NCI-H2029 (cell line): ENCODE measurements at places on chromosomes 13 and 19.
A peak's percentile ranks its signal among the peaks of the same experiment; 100 is the strongest.

GRCh38 chr19:35955881-35956634 lies 19.9 kb downstream of the LRFN3 start:
- no peak for DNase-seq

- DNase-seq: peak; percentile 61
These were observed 4.5 kb downstream of the FGF9 start for GRCh38 chr13:21675095-21675991.

GRCh38 chr13:63433546-63434150 lies 2018.0 kb upstream of the PCDH20 start:
- no peak for DNase-seq

DNA sequence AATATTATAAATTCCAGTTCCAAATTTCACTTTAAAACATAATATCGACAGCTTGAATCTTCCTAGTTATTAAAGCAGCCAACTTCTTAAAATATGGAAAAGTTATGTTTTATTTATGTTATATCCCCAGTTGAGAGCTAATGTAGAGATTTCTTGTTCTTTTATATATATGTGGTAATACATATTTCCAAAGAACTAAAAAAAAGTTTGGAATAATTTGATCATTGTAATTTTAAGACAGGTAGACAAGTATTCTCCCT lies 781 bp upstream of the TBC1D4 start:
- DNase-seq: no peak

- no peak for DNase-seq
These were observed 16.7 kb upstream of the COLGALT1 start for GRCh38 chr19:17538684-17539237.

- DNase-seq: peak; percentile 90
These were observed 21.1 kb downstream of the PRR36 start for GRCh38 chr19:7852851-7853769.

DNA sequence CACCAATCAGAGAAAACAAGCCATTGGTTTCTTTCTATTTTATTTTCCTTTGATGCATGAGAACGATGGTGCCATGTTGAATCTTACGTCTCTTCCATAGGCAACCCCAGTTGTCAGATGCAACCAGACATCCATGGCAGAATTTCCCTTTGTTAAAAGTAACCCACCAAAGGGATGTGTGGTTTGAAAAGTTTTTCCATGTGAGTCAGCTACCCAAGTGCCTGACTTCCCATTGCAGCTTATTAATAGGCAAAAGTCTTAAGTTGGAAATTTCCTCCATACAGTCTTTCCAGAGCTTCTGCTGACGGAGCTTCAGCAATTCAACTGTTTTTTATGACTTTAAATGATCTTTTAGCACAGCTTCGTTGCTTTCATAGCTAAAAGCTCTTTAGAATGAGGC lies 73.8 kb upstream of the FAM216B start:
- no peak for DNase-seq

DNA sequence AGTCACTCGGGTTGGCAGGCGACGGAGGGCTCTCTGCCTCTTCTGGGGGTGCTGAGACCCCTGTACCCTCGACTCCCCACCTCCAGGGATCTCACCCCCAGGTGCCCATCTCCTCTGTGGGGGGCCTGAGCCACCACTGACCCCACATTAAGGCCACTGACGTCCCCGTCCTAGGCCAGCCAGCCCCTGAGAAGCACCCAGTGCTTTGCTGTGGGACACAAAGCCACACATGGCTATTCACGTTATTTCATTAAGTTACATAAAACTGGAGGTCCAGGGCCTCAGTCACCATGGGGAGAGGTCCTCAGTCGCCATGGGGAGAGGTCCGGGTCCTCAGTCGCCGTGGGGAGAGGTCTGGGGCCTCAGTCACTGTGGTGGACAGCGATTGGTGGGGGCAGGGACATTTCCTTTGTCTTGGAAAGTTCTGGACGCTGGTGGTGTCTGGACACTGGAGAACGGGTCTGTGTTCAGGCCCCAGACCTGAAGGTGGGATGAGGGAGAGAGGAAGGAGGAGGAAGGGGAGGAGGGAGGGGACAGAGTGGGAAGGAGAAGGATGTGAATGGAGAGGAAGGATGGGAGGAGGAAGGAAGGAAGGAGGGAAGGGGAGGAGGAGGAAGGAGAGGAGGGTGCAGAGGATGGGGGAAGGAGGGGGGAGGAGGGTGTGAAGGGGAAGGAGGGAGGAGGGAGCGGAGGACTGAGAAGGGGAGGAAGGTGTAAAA lies 3.9 kb upstream of the EFNA2 start:
- no peak for DNase-seq

DNA sequence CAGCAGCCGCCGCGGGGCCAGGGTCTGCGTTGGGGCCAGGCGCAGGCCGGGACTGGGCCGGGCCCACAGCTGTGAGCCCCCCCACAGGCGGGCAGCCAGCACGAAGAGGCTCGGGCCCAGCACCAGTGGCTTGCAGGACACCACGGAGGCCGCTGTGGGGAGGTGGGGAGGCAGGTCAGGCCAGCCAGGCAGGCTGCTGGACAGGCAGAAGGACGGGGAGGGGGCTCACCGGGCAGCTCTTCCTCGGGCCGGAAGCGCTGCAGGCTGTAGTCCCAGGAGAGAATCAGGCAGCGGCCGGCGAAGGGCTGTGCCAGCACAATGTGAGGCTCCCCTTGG lies 8.3 kb downstream of the LGI4 start:
- no peak for DNase-seq

- DNase-seq: no peak
These were observed 67.6 kb downstream of the RASL11A start for GRCh38 chr13:27338207-27338606.

DNA sequence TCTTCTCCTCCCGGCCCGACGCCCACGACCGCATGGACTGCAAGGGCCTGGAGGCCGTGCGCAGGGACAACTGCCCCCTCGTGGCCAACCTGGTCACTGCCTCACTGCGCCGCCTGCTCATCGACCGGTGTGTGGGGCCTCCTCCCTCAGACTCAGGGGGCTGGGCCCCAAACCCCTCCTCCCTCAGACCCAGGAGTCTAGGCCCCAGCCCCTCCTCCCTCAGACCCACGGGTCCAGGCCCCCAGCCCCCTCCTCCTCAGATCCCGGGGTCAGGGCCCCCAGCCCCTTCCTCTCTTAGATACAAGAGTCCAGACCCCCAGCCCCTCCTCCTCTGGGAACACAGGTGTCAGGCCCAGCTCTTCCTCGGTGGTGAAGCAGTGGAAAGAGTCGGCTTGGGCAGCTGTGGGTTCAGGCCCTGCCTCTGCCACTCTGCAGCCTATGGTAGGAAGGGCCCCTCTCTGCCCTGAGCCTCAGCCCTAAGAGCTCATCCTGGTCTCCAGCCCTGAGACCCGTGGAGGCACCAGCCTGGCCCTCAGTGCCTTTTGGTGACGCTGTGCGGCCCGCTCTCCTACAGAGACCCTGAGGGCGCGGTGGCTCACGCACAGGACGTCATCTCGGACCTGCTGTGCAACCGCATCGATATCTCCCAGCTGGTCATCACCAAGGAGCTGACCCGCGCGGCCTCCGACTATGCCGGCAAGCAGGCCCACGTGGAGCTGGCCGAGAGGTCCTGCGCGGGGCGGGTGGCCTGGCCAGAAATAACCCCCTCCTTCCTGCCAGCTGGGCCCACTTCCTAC lies 3.7 kb upstream of the SPIB start:
- no peak for DNase-seq

DNA sequence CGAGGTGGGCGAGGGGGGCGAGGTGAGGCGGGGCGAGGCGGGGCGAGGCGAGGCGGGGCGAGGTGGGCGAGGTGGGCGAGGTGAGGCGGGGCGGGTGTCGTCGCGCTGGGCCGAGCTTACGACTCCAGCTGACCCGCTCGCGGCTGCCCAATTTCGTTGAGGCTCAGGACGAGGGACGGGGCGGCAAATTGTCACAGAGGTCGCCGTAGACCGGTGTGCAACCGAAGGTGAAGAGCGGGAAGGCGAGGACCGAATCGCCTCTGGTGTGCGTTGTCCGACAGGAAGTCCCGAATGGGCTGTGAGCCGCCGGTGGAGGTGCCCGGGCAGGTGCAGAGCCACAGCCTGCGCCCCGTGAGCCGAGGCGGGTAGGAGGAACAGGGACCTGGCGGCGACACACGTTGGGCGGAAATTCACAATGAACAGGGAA lies at the start of gene LACC1:
LACC1 (plus strand) TSS at position 150 of the 427 bp plus-strand sequence. CDS start 1,082 bp downstream, outside the sequence.
- no peak for DNase-seq

DNA sequence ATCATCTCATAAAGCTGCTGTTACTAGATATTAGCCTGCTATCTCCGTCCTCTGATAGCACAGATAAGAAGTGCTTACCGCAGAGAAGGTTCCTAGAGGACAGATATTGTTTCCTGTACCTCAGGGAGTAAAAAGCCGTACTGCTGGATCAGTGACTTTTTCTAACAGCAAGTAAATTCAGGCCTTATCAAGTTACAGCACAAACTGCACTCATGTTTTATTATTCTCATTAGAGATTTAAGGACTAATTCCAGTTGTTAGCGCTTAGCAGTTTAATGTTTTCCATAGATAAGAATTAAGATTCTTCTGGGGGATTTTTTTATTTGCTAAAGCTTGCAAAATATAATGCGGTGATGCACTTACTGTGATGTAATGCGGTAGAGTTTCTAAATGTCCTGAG lies 119.0 kb upstream of the OBI1 start:
- DNase-seq: no peak

DNA sequence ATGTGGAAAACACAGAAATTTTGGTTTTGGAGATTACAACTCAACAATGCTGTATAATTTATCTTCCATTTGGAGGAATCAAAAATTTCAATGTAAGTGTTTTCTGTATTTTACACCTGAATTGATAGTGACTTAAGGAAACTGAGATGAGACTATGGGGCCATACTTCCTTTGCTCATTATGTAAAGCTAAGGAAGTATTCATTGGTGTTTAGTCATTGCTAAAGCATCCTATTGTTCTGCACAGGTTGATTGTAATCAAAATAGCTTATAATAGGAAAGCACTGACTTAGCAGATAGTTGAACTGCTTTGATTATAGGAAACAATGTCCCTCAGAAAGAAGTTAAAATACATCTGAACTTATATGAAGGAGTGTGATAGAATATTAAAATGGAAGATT lies 244.4 kb upstream of the SLITRK5 start:
- no peak for DNase-seq

GRCh38 chr19:42558450-42559150 lies 30.3 kb upstream of the CEACAM1 start:
- no peak for DNase-seq

- no peak for DNase-seq
These were observed 22.0 kb upstream of the GPR18 start for GRCh38 chr13:99280166-99280565.

GRCh38 chr19:57434386-57435061 lies 601 bp upstream of the ZNF749 start:
- DNase-seq: no peak

DNA sequence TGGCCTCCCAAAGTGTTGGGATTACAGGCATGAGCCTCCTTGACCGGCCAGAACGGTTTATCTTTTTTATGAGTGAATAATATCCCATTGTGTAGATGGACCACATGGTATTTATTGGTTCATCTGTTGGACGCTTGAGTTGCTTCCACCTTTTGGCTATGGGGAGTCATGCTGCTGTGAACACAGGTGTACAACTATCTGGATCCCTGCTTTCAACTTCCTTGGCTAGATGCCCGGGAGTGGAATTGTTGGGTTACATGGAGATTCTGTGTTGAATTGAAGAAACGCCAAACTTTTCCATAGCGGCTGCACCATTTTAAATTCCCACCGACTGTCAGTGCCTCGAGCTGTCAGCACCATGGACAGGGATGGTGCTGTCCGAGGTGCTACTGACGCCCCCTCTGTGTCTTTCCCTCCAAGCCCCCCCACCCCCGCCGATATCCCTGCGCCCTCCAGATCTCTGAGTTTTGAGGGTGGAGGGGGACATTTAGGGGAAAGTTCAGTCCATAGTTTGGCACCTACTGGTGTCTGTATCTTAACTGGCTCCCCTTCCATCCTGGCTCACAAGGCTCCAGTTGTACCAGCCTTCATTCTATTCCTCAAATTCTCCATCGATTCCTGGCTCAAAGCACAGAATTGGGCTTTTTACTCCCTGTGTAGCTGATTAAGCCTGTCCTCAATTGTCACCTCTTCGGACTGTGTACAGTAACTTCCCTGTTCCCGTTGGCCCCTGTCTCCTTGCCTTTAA lies 27.3 kb downstream of the PNPLA6 start:
- DNase-seq: no peak

DNA sequence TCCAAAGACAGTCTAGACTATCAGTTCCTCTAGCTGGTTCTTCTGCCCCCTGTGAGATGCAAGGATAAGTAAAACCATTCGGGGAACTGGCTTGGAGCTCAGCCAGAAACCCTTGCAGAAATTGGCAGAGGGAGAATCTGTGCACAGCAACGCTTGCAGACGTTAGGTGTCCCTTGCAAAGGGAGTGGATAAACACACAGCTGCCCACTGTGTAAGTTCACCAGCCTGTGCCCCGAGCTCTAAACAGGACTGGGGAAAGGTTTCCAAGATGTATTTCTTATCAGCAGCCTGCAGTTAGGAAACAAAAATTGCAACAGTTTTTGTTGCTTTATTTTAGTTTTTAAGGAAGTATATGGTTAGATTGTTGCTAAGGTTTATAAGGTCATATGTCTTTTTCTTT lies 19.0 kb upstream of the ADGRE1 start:
- no peak for DNase-seq

DNA sequence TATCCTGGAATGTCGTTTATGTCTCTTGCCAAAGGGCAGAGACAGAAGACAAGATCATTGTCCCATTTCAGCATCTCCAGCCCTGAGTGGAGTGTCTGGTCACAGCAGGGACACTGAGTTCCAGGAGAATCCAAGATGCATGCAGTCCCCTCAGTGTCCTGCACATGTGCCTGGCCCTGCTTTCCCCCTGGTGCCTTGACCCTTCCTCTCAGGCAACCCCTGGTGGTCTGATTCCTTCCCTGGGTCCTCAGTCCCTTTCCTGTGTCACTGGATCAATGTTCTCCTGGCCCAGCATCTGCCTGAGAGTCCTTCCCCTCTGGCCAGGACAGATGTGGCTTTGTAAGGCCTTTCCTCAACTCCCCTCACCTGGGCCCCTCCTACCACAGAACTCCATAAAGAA lies 9.0 kb downstream of the CEACAM21 start:
- DNase-seq: no peak

DNA sequence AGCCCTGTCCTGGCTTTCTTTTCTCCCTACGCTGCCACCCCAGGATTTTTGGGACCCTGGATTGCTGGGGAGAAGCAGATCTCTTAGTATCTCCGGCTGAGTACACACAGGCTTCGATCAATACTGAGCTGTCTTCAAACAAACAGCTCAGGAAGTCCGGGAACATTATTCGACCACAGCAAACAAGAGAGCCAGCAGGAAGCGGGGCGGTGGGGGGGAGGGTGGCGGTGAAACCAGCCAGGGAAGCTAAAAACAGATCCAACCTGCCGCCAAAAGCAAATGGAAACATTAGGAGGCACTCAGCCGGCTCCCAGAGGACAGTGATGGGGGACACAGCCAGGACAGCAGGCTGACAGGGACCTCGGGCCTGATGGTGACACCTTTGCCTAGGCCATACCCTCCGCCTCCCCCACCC lies 12.2 kb upstream of the BCAM start:
- peak; percentile 92 for DNase-seq

DNA sequence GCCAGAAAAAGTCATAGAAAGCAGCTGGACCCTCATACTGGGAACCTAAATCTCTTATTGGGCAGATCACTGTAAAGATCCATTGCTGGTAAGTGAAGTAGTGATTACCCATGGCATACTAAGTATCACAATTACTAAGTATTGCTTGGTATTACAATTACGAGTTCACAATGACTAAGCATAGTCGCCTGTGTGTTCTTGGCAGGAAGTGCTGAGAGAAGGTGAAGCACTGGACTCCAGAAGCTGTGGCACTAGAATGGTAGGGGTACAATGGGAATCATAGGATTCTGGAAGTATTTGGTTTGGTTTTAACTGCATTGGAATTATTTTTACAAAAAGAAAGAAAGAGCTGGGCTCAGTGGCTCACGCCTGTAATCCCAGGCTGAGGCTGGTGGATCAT lies 20.3 kb downstream of the LGALS16 start:
- no peak for DNase-seq

GRCh38 chr19:44897835-44898234 lies 6.8 kb downstream of the TOMM40 start:
- DNase-seq: no peak
